ENCODE measurements at places on chromosomes 2 and 18.
A peak's percentile ranks its signal among the peaks of the same experiment; 100 is the strongest.

- peak; percentile 25 for DNase-seq
Measured at GRCh38 chr18:26185267-26185666, 41.0 kb upstream of the TAF4B start.

DNA sequence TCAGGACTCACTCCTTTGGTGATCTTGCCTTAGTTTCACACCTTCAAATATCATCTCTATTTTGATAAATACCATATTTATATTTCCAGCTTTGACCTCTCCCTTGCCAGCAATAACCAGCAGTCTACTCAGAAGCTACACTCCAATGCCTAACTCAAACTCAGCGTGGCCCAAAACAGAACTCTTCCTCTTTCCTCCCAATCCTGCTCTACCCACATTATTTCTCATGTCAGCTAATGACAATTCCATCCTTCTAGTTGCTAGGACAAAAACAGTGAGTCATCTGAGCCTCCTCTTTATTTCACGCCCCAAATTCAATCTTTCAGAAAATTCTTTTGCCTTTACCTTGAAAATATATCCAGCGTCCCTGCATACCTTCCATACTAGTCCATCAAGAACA is 23.5 kb downstream of the CYRIA start:
- no peak for DNase-seq

GRCh38 chr2:44777537-44777936 is 164.0 kb upstream of the SIX3 start:
- DNase-seq: peak; percentile 95

GRCh38 chr2:148824190-148824589 is 50.8 kb upstream of the KIF5C start:
- no peak for DNase-seq

GRCh38 chr2:97663626-97663961 is 250 bp downstream of the ACTR1B start:
- no peak for DNase-seq

DNA sequence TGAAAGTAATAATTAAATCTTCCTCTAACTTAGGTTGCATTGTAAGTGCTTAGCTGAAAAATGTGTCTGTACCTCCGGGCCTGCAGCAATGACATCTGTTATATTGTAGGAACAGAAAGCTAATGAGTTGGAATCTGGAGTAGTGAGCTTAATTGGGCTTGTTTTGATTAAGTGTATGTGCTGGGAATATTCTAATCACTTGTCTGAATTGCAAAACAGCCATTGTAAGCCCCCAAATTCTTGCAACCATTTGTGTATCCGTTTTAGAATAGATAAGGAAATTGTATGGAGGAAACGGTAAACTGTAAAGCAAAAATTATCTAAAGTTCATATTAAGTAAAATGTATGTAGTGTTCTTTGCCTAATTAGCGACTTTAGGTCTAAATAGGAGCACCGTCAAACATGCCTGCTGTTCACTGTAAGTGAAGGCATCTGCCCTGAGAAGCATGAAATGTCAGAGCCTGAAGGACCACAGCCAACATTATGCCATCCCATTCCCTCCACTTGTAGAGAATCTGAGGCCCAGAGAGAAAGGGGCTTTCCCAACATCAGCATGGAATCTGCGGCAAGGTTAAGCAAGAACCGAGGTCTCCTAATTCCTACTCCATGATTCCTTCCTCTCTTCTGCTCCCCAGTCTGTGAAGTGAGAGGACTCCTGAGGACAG is 466.4 kb downstream of the TDRD15 start:
- peak; percentile 1 for DNase-seq

DNA sequence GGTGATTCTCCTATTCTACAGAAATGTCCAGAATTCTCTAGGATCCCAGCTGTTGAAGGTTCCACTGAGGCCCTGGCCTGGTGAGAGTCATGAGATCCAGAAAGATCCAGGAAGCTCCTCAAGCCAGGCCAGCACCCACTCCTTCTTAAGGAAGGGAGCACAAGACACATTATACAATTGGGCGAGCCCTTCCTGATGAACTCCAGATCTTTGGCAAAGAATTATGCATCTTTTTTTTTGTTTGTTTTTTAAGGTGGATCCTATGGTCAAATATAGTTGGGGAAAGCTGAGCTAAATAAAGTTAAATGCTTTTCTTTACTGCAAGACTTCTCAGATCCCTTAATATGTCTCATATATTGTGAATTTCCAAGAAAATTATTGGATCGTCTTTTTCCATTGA is 37.0 kb upstream of the LOXHD1 start:
- DNase-seq: no peak

DNA sequence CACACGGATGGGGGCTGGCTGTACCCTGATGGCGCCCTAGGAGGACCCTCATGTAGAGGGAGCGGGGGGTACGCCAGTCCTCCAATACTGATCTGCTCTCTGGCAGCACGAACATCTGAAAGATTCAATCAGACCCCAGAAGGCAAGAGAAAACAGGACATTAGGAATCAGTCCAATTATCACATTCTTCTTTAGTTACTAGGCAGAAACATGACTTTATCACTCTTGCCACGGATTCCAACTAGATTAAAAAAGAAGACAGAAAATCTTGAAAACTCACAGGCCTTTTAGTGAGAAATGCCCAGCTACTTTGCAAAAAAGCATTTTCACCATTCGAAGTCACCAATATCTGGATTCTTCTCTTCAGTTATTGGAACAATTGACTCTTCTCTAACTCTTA is 68.4 kb downstream of the ID2 start:
- DNase-seq: no peak

- peak; percentile 46 for DNase-seq
Measured at GRCh38 chr18:21851327-21851961, 110.9 kb downstream of the MIB1 start.

- DNase-seq: no peak
Measured at GRCh38 chr2:234306426-234307173, 190.3 kb downstream of the ARL4C start.

DNA sequence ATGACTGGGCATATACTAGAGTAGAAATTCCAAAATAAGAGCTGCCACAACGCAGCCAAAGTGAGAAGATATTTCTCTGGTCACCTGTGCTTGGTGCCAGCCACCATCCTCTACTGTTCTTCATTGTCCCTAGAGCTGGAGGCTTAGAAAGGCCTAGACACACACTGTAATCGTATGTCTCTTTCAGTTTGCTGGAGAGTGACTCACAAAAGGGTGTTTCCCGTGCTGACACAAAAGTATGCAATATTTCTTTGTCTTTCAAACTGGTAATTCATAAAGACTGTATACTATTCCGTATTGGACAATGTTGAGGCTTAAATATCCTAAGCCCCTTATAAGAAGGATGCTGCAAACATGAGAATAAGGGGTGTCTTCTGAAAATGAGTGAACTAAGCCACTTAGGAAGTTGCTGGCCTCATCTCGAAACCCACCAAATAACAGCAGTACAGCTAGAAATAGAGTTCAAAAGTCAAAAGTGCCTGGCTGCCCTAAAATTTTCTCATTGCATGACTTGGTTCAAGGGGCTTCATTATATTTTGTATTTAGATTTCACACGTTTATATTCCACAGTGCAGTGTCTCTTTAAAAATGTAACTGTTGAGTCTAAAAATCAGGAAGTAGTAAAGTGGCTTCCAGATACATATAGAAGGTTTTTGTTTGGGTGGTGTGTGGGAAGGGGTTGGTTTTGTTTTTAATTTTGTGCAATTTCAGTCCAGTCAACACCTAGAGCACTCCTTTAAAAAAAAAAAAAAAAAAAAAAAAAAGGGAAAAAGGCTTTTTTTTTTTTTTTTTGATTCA is 601.1 kb downstream of the ARHGAP15 start:
- peak; percentile 0 for DNase-seq

- DNase-seq: no peak
Measured at GRCh38 chr2:25098670-25099486, 57.0 kb downstream of the EFR3B start.

GRCh38 chr2:46171411-46171953 is 125.7 kb upstream of the EPAS1 start:
- no peak for DNase-seq

GRCh38 chr2:236173729-236174607 is 5.8 kb upstream of the GBX2 start:
- no peak for DNase-seq

GRCh38 chr2:22798386-22798785 is 586.6 kb upstream of the KLHL29 start:
- no peak for DNase-seq

- DNase-seq: no peak
Measured at GRCh38 chr2:241173557-241173956, 14.9 kb upstream of the ANO7 start.

- no peak for DNase-seq
Measured at GRCh38 chr2:182446087-182446486, 19.3 kb upstream of the PDE1A start.

GRCh38 chr2:236511266-236511665 is 58.4 kb upstream of the ACKR3 start:
- DNase-seq: no peak

DNA sequence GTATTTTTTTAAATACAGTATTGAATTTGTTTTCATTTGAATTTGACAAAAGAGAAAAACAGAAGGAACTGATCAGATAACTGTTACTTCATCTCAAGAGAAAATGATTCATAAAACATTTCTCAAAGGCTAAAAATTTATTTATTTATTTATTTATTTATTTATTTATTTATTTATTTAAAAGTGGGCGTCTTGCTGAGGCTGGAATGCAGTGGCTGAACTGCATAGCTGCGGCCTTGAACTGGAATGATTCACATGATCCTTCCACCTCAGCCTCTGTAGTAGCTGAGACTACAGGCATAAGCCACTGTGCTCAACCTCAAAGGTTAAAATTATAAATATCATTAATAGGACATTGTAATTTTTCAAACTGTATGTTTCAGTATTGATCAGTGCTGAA is 4.5 kb upstream of the PUM2 start:
- DNase-seq: no peak

DNA sequence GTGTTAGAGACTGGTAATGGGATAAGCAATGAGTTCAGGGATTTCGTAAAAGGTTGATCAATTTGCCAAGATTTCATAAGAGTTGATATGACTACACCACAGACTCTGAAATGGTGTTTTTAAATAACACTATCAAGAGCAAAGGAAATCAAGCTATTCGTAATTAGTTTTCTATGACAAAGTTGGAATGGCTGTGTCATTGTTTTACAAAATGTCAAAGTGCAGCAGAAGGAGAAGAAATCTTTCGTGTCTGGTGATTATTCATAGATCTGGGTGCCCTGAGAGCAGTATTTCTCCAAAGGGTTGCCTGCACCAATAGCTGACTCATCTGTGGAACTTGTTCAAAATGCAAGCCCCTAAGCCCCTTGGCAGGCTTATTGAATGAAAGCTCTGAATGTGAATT is 70.1 kb downstream of the NABP1 start:
- DNase-seq: no peak

DNA sequence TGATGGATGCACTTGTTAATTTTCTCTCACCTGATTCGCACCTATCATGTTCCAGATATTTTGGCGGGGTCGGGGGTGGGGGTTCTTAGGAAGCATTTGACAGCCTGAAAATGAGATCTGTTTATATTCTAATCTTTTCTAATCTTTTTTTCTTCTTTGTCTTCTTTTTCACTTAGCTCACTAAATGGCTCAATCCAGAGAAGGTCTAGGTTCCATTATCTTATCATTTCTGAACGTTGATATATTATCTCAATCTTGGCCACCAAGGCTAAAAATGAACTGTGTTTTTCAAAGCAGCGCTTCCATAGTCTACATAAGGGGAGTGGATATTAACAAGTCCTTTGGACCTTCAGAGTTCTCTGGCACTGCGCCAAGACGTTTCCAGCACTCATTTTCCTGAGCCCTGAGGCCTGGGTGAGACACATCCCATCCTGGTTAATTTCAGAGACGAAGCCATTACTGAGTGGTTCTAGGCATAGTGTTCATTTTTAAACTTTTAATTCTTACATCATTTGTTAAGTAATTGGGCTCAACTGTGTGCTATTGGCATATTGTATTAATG is 229.0 kb downstream of the SOX11 start:
- DNase-seq: peak; percentile 14

DNA sequence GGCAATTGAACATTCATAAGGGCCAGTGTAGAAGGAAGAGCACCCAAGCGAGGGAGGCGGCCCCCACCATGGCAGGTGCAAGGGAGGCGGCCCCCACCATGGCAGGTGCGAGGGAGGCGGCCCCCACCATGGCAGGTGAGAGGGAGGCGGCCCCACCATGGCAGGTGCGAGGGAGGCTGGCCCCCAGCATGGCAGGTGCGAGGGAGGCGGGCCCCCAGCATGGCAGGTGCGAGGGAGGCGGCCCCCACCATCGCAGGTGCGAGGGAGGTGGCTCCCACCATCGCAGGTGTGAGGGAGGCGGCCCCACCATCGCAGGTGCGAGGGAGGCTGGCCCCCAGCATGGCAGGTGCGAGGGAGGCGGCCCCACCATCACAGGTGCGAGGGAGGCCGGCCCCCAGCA is 24.7 kb upstream of the GPC1 start:
- DNase-seq: no peak

- DNase-seq: peak; percentile 24
Measured at GRCh38 chr18:36492604-36493329, 195.3 kb downstream of the FHOD3 start.
